ENCODE measurements at places on chromosomes 1 and 21.

GRCh38 chr21:31795992-31796391 is 64.1 kb upstream of the SCAF4 start:
- no peak for DNase-seq

DNA sequence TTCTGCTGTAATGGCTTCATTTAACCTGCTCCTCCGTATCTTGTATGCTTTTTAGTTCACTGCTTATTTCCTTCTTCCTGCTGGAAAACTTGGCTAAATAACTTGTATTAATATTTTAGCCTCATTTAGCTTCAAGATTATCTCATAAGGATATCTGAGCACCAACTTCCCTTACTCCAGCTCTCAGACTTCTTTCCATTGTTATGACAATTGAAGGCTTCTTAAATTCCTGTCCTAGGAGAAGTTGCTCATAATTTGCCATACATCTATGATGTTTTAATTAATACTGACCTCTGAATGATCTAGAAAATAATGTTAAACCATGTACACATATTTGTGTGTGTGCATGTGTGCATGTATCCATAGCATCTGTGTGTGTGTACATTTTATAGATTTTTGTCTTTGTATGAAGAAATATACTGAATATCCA is 1524.4 kb upstream of the TPTE start:
- no peak for DNase-seq

DNA sequence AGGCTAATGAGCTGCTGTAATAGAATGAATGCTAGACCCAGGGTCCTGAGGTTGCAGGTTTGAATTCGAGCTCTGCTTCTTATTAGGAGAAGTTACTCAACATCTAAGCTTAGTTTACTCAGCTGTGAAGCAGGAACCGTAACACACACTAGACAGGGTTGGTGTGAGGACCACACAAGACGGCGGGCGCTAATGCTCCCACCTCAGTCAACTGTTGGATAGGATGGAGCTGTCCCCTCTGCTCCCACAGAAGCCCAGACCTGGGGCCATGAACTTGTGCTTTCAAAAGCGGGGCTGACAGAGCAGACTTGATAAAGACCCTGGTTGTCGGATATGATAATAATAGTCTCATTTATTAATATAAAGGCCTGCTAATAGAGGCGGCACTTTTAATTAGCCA is 98.4 kb upstream of the CD34 start:
- DNase-seq: no peak

- DNase-seq: no peak
Observed at GRCh38 chr1:31886866-31887265, 51.3 kb downstream of the PTP4A2 start.

GRCh38 chr1:26789931-26790330 is 2.2 kb downstream of the PIGV start:
- DNase-seq: no peak

DNA sequence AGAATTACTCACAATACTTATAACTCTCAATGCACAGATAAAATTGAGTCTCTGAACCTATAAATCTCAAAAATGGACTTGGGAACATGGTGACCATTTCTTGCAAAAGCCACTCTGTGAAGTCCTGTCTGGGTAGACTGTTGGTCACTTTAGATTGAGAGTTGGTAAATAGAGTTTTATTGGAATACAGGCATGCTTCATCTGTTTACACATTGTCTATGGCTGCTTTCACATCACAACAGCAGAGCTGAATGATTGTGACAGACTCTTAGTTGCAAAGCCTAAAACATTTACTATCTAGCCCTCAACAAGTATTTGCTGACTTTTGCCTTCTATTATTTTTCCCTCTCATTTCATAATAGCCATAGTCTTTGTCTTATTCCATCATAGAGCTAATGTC is 24.1 kb upstream of the ASPM start:
- no peak for DNase-seq

DNA sequence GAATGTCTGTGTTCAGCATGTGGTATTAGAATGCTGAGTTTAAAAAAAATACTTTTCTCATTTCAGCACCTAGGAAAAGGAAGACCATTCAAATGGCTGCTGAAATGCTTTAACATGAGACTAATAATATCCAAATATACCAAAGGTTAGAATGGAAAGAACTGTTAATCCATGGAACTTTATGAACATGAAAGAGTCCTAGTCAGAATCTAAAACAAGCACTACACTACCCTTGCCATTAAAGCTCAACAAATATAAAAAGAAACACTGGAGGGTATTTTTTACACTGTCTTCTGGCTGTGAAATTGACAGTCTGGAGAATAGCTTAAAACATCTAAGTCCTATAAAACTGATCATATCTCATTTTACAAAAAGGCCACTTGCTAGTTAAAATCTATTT is 112.9 kb upstream of the HP1BP3 start:
- DNase-seq: no peak

DNA sequence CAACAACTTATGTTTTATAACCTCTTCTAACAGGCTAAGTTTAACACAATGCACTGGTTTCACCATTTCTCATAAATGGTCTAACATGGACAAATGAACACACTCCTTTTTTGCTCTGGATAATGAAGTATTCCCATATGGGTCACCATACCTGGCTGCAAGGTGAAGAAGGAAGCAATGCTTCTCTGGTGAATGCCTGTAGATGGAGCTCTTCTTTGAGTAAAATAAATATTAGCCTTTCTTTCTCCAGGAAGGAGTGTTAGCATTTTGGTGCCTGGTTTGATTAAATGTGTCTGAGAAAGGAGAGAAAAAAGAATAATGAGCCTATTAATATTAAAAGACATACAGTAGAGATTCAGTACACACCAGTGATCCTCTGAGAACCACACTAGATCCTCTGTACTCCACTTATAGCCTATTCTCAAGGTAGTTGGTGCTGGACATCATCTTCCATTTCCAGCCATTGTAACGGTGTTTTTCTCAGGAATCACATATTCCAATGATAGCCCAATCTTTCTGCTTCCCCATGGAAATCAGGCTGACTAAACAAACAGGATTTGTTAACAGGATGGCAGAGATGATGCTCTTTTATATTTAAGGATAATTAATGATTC is 17.6 kb downstream of the MTFR1L start:
- DNase-seq: no peak

DNA sequence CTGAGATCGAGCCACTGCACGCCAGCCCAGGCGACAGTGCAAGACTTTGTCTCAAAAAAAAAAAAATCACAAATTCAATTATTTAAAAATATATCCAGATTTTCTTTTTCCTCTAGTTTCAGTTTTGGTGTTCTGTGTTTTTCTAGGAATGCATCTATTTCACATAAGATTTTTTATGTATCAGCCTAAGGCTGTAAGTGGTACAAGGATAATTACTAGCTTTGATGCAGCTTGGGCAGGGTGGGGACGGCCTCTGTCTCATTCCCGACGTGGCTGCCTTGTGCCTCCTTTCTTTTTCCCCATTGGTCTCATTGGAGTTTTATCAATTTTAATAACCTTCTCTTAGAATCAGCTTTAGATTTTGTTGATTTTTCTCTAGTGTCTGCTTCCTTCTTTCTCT is 6.9 kb downstream of the CCDC27 start:
- no peak for DNase-seq

GRCh38 chr1:33724348-33724747 is 139.5 kb upstream of the HMGB4 start:
- no peak for DNase-seq

DNA sequence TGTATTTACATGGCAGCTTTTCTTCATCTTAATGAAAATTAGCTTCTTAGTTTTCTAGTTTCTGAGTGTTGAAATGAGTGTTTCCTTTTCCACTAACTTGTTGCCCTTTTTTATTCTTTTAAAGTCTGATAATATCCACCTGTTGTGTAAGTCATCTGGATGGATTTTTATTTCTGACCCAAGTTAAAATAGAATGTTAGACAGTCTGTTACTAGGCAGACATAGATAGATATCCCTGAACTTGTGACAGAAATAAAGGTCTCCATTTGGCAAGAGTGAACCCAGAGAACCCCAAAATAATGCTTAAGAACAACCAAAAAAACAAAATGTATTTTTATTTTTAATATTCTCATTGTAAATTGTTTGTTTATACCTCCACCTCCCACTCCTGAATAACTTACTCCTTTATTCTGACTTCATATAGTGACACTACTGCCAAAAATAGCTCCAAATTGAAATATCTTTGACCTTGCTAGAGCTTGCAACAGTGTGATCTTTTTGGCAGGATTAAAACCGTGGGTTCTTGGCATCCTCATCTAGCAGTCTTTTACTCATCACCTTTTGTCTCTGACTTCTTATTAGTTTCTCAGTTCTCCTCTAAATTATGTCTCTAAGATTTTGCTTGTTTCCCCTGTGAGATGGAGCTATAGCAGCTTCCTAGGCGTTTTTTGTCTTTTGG is 26.9 kb upstream of the SH3D21 start:
- DNase-seq: no peak

GRCh38 chr1:175793617-175794016 is 50.2 kb upstream of the TNR start:
- no peak for DNase-seq

- no peak for DNase-seq
Observed at GRCh38 chr1:110726755-110727154, 52.0 kb upstream of the KCNA3 start.

DNA sequence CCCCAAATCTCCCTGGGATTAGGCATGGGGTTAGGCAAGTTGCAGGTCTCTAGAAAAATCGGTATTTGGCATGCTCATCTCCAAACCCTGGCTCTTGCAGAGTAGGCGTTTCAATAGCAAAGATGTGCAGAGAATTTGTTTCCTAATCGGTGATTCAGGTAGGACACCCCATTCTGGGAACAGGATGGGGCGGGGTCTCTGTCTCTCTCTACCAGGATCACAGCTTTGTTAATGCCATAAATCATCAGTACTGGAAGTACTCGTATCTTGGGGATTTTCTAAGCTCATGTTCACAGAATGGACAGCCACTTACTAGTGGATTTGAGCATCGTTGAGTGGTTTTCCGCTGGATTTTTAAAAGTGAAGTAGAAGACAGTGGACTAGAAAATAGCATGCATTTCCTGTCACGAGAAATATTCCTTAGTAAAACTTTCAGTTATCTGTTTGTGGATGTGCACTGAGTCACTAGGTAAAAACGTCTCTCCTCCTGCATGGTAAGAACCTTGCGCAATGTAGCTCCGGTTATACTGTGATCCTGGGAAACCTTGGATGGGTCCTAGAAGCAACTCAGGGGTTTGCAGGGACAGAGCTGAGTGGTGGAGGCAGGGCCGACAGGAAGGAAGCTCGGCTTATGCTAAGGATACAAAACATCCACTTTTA is 5.1 kb downstream of the TMEM51 start:
- no peak for DNase-seq

- peak; percentile 34 for DNase-seq
Observed at GRCh38 chr1:31957701-31958674, 19.8 kb upstream of the PTP4A2 start.

GRCh38 chr21:16162953-16163352 is 433.2 kb downstream of the USP25 start:
- DNase-seq: no peak

- peak; percentile 91 for DNase-seq
Observed at GRCh38 chr1:201719812-201720521, 109.0 kb upstream of the IPO9 start.

GRCh38 chr21:44954281-44954771 is 14.5 kb downstream of the SLX9 start:
- DNase-seq: no peak

GRCh38 chr21:26082549-26082948 is 88.0 kb downstream of the APP start:
- DNase-seq: no peak

DNA sequence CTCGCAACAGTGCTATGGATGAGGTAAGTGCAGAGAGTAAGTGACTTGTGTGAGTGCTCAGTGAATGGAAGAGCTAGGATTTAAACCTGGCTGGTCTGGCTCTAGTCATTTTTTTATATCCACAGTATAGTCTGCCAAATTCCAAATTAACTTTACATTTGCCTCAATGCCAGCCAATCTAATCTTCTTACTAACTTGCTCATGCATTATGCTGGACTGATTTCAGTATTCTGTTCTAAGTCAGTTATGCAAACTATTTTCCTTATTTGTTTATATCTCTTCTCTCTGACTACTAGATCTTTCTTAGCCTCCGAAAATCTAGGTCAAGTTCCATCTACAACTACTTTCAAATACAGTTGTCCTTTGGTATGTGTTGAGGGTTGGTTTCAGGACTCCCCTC is 133.3 kb downstream of the XPR1 start:
- no peak for DNase-seq

GRCh38 chr1:74549932-74550331 is 37.5 kb upstream of the LRRC53 start:
- DNase-seq: no peak

DNA sequence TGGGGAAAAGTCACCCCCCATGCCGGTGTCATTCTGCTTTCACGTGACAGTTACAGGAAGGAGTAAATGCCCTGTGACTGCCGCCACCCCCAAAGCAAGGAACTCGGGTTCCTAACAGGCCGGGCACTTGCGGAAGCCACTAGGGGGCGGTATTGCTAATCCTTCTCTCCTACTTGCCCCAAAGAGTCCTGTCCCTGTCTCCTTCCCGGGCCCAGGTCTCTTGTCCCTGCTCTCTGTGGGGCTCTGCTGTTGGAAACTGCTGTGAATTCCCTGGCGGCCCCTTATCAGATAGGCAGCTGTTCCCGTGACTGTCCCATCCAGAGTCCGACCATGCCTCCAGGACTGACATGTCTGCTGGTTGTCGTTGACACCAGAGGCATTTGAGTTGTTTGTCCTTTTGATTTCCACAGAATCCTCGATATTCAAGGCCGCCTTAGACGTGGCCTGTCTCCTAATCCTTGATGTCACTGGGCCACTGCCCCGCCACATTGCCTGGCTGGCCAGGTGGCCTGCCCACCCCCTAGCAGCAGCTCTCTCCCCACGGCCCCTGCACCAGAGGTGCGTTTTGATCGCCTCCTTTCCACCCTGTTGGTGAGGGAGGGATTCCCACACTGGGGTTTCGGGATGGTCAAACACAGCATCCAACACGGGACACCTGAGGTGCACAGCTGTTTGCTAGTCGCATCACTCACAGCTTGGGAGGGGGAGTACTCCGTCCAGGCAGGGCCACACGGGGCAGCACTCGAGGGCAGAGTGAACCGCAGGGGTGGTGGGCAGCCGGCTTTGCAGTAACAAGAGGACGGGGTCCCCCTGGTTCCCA is 37.3 kb downstream of the CHAF1B start:
- DNase-seq: no peak

DNA sequence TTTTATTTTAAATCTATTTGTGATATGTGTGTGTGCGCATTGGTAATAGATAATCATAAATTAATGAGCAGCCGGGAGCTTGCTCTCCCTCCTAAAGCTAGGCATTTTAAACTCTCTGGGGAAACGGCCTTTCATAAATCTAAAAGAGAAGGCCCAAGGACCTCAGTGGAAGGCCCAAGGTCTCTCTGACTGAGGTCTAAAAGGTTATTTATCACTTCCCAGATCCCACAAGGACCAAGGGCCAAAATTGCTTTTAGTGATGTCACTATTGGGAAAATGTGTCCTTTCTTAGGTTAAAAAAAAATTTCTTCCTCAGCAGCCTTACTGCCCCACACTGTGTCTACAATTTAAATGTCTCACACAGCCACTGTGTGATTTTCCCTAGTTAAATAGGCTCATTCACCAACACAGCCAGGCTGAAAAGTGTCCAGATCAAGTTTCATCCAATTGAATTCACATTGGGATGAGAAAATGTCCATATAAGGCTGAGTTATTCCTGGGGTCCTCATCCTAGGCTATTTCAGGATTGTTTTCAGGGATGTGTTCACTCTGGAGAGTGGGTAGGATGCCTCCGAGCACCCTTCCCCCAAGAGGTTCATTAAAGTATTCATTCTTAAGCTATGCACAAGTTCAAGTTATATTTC is 46.1 kb downstream of the SLC44A3 start:
- no peak for DNase-seq

All from putamen (tissue), 1 donor.